Fibroblast of villous mesenchyme (primary cell): ENCODE measurements at places on chromosomes 2 and 18.

GRCh38 chr2:135258193-135258592 lies 206.1 kb downstream of the RAB3GAP1 start:
- no peak for DNase-seq

GRCh38 chr2:189534854-189535832 lies 45.4 kb downstream of the SLC40A1 start:
- DNase-seq: peak; percentile 41

DNA sequence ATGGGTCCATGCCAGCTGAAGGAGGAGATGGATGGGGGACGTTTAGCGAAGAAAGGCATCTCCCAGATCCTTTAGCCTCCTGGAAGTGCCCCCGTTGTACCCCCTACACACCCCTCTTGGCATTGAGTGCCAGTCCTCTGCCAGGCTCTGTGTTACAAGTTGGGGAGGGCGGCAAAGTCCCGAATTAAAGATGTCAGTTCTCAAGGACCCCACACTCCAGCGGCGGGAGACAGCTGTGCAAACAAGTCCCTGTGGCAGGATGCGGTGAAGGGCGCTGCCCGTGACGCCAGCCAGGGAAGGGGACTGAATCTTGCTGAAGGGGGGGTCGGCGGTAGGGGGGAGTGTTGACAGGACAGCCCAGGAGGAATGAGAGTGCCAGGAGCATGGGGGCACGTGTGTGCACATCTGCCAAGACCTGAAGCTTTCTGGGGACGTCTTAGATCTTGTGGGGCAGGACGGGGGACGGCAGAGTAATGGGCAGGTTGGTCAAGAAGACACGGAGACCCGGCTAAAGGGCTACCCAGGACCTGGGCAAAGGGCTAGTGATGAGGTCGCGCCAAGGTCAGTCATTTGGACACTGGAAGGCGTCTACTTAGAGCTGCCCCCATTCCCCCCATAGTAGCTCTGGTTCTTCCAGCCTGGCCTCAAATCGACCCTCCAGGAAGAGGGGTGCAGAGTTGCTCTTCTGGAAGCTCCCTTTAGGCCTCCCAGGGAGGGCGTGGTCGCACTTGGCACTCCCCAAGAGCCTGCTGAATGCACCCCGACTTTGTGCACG lies 2.8 kb upstream of the CTDSP1 start:
- peak; percentile 79 for DNase-seq

GRCh38 chr2:49110571-49110970 lies 43.7 kb downstream of the FSHR start:
- no peak for DNase-seq

GRCh38 chr2:74297391-74297790 lies 45.8 kb downstream of the SLC4A5 start:
- DNase-seq: no peak

DNA sequence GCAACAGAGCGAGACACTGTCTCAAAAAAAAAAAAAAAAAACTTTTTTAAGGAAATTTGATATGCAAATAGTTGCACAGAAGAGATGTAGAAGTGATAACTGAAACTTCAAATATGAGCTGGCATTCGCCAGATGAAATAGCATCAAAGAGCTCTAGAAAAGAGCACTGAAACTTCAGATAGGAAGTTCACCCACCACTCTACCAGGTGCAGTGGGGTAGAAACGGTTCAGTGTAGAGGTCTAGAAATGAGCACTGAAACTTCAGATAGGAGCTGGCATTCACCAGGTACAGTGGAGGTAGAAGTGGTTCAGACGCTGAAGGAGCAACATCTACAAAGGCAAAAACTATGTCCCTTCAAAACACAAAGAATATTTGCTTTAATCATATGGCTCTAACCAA lies 9.0 kb upstream of the ONECUT2 start:
- no peak for DNase-seq

DNA sequence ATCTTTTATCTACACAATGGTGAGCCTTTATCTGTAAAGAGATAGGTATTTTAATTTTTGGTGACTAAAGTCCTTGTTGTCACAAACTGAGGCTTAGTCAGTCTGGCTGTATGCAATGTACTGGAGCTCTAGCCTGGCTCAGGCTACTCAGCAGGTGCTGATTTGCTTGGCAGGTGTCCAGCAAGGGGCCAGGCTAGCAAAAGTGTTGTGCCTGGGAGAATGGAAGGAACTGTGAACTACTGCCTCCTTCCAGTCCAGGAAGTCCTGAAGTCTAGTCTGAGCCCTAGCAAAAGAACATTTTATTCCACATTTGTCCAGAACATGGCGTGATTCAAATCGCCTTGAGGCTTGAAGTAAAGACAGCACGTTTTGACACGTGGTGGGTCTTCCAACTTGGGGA lies 260.5 kb downstream of the CCDC85A start:
- DNase-seq: no peak
